ENCODE measurements at places on chromosomes 4 and X. TPM values are rescaled to one million over a fixed set of nuclear protein-coding genes. Genes with fewer than 3 reads are reported as not detected.
A peak's percentile ranks its signal among the peaks of the same experiment; 100 is the strongest.

HTR2C gene
- not detected for polyA plus RNA-seq

SSX1 gene
- not detected for polyA plus RNA-seq

DNA sequence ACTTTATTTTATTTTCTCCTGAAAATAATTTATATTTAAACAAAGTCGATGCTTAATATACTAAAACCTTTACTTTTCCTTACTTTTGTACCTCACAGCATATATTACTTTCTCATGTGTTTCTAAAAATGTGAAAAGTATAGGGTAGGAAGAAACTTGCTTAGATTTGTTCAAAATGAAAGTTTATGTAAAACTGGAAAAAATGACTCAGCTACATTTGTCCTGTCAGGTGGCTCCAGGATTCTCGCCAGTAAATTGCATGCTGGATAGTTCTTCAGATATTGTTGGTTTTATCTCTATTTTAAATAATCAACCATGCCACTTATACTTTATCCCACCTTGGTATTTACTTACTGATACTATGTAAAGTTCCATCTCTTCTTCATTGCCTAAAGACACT, 159.2 kb upstream of the NDST4 start:
- no peak for DNase-seq

- no peak for DNase-seq
These were observed 1.0 kb downstream of the SHISA3 start for GRCh38 chr4:42398171-42398870.

MAGEC3 gene
- polyA plus RNA-seq, result not detected

DNA sequence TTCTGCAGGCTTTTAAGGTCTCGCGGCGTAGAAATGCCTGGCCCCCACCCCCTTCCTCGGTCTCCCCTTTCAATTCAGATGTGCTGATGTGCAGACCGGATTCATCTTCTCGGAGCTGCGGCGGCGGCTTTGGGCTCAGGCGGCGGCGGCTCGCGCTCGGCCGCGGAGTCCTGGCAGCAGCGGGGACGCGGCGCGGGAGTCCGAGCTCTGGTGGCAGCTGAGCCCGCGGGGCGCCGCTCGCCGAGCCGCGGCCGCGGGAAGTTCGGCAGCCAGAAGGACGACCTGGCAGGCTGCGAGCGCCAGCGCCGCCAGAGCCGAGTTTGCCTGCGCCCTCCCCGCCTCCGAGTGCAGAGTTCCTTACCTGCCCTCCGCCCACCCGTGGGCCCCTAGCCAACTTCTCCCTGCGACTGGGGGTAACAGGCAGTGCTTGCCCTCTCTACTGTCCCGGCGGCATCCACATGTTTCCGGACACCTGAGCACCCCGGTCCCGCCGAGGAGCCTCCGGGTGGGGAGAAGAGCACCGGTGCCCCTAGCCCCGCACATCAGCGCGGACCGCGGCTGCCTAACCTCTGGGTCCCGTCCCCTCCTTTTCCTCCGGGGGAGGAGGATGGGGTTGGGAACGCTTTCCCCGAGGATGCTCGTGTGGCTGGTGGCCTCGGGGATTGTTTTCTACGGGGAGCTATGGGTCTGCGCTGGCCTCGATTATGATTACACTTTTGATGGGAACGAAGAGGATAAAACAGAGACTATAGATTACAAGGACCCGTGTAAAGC, 448 bp downstream of the TLL1 start:
- DNase-seq, result peak; percentile 76

DNA sequence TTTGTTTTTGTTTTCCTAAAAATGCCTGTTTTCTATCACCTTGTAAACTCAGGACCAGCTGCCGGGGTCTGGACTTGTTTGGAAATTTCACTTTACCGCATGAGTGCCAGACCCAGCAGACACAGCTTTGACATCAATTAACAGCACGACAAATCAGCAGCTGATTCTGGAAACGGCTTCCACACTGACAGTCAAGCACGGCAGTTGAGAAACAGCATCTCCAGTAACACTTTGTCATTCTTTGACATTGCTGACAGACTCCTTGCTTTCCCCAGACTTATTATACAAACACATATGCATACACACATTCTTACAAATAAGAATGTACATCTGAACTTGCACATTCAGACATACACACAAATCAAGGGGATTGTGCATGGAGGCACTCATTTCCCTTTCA, 1017.6 kb upstream of the HS3ST1 start:
- DNase-seq, result no peak

- no peak for DNase-seq
These were observed 121.9 kb upstream of the PDLIM3 start for GRCh38 chr4:185657183-185657582.

DNA sequence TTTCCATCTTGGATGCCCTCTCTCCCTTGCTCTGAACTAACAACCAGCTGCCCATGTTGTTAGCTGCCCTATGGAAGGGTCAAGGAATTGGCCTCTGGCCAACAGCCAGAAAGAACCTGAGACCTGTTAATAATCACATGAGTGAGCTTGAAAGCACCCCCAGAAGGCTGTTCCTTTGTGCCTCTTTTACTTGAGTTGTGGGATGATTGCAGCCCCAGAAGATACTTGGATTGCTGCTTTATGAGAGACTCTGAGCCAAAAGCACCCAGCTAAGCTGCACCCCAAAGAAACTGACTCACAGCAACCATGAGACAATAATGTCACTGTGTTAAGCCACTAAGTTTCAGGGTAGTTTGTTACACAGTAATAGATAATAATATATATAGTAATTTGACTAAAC, 73.3 kb downstream of the FRYL start:
- DNase-seq, result no peak

DNA sequence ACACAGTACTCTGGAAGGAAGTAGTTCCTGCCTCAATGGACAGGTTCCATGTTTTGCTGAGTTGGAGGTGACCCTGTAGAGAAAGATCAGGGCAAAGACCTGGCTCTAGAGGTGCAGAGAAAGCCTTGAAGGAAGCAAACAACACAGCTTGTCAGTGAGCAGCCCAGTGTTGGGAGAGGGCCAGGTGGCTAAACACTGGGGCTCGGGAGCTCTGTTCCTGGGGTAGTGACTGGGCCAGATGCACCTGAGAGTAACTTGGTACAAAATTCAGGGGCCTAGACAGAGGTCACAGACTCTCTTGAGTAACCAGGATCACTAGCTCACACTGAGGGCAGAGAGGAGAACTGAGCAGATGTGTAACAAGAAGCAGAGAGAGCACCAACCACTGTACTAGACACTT, 138.4 kb upstream of the NALF2 start:
- no peak for DNase-seq

- no peak for DNase-seq
These were observed 153.0 kb upstream of the SCML1 start for GRCh38 chrX:17584248-17584681.

BCLAF3 gene
- 4.1 TPM for polyA plus RNA-seq

BEX2 gene
- 39.9 TPM for polyA plus RNA-seq

- peak; percentile 86 for DNase-seq
These were observed 813 bp downstream of the DIAPH2 start for GRCh38 chrX:96685210-96686099.

BCORL1 gene
- 0.86 TPM for polyA plus RNA-seq

GAGE2A gene
- polyA plus RNA-seq, result not detected

DNA sequence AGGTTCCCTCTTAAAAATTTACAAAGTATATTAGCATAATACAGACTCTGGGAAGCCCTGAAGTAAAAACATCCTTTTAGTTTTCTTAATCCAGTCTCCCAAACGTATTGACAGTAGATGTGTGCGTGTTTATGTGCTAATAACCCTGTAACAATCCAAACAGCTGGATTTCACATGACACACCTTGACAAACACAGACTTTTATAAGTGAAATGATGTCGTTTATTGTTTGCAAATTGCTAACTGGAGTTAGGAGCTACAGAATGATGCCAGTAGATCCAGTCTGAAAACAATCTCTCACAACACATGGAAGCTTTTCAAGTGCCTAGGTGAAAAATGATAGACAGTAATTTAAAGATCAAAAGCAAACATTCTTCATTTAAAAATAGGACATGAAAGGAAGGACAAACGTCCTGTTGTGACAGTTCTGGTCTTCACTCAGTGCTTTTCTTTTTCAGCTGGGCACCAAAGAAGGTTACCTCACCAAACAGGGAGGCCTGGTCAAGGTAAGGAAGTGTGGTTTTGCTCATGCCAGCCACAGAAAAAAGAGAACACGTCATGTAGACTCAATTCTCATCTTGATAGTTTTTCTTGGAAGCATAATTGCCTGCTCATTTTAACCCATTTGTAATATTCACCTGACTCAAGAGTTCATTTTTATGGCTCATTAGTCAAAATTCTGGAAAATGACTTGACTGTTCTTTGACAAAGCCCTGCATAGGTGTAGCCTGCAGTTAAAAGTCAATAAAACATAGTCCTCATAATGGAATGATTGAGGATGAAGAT, 32.9 kb downstream of the LAMTOR3 start:
- DNase-seq, result no peak

PDE6B gene
- polyA plus RNA-seq, result 4.4 TPM

DNA sequence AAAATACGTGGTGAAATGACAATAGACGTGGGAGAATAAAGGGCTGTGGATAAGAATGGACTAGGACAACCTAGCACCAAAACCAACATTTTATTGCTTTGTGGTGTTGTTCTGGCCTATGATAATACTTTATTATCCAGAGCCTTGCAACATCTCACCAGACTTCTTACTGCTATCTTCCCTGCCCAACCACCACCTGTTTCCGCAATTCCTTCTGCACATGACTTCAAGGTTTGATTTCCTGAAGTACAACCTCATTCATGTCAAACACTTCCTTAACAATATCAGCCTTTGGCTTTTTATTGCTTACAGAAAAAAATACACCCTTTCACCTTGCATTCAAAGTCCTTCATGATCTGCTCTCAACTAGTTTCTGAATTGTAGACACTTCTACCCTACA, 84.8 kb downstream of the RTL3 start:
- no peak for DNase-seq

DNA sequence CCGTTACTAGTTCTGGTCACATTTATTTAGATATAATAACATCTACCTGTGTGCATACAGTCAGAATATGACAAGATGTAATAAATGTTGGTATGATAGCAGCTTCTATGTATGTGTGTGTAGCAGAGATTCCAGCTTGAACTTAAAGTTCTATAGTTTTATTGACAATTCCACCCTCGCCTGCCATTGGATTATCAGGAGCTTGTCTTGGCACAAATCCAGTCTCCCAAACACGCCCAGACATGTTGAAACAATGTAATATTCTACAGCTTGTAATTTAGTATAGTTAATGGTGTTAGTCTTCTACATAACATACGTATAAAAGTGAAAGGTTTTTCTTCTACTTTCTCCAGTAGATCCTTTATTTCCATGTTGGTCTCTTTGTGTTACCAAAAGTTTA, 44.4 kb downstream of the BBS12 start:
- DNase-seq, result no peak

CXCL8 gene
- polyA plus RNA-seq, result 3.7 TPM

DNA sequence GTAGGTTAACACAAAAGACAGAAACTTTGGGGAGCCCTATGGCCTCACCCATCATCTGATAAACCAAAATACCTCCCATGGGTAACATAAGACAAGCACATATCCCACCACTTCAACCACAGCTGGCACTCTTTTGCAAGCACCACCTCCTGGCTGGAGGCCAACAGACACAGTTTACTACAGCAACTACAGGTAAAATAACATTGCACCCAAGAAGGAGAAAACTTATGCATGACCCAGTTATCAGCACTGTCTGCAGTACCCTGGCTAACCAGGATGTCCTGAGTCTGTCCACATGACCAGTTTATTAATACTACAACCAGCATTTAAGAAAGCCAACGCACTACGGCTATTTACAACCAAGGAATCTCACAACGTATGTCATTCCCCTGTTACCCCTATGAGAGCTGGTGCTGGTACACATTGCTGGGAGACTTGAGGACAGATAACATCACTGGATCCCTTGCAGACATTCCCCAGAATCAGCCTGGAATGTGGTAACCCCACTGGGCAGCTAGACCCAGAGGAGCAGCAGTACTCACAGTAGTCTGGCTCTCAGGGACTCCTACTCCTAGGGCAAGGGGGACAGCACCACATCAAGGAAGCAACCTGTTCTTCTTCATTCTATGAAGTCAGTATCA, 32.0 kb downstream of the ELF2 start:
- DNase-seq, result no peak

- DNase-seq, result no peak
These were observed 52.3 kb upstream of the EDNRA start for GRCh38 chr4:147428583-147428982.

TMPRSS11D gene
- 0.06 TPM for polyA plus RNA-seq

DNA sequence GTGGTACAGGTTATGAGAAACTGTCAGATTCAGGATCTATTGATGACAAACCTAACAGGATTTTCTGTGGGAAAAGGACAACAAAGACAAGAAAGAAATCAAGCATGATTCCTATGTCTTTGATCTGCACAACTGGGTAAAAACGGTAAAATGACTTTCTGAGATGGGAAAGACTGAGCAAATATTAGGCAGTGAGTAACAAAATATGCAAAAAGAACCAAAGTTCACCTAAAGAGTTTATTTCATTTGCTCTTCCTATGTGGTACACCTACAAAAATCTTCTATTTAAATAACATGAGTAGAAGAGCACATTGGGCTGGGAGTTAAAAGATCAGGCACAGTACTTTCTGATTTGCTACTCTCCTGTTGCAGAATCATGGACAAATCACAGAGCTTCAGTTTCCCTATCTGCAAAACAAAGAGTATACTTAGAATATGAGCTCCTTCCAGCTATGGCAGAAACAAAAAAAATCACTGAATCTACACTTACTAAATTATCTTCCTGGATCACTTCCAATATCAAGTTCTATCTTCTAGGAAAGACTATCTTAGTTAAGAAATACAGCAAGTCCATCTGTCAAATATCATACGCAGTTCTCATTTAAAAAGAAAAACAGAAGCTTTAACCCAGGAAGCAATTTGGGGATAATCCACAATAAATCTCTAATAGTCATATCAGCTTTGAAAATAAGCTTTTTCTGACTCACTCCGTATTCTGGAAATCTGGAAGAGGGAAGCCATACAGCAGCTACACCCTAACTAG, 37.4 kb downstream of the NFXL1 start:
- no peak for DNase-seq

DNA sequence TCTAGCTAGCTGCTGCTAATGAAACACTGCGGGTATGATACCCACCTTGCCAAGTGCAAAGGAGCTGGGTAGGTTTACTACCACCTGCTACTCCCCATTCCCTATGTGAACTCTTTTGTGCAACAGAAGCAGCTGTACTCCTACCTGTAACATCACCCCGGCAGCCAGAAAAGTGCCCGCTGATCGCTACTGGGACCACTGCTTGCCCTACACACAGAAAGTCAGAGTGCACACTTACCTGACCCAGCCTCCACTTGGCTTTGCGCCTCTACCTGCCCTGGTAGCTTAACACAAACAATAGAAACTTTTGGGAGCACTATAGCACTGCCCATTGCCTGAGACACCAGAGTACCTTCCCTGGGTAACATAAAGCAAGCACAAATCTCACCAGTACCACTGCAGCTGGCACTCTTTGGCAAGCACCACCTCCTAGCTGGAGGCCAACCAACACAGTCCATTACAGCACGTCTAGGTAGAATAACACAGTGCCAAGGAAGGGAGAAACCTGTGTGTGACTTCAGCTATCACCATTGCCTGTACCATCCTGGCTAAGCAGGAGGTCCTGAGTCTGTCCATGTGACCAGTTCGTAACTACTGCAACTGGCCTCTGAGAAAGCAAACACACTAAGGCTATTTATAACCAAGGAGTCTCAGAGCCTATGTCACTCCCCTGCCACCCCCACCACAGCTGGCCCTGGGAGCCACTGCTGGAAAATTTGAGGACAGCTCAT, 80.1 kb downstream of the CENPC start:
- no peak for DNase-seq

- no peak for DNase-seq
These were observed 265.3 kb downstream of the FRMPD4 start for GRCh38 chrX:12403474-12404082.
